Activated naive CD4-positive, alpha-beta T cell (primary cell): ENCODE measurements at places on chromosomes 11 and 22.

- DNase-seq: no peak
These were observed 25.9 kb downstream of the RAB6A start for GRCh38 chr11:73734993-73735392.

DNA sequence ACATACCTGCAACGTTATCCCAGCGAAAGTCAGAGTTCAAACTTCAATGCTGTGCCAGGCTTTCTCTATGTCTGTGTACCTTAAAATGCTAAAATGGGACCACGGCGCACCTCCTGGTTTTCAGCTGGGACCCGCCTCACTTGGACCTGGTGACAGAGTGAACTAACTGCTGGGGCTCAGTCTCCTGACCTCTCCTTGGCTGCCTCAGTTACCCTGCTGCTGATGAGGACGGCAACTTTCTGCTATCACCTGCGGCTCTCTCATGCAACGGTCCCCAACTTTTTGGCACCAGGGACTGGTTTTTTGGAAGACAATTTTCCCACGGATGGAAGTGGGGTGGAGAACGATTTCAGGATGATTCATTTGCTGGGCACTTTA lies 402.8 kb downstream of the BRD1 start:
- DNase-seq: no peak

GRCh38 chr11:35394941-35395340 lies 24.4 kb downstream of the SLC1A2 start:
- DNase-seq: no peak

DNA sequence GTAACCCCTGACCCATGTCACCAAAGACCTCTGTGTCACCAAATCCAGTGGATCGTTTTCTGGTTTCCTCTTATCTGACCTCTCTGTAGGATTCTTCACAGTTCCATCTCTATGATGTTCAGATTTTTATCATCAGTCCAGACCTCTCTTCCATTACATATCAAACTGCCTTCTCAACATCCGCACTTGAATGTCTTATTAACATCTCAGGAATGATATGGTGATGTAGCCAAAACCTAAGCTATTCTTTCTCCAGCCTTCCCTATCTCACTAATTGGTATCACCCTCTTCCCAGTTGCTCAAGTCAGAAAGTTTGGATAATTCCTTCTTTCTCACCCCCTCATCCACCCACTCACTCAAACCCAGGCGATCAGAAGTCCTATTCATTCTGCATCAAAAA lies 13.4 kb downstream of the APLNR start:
- no peak for DNase-seq

DNA sequence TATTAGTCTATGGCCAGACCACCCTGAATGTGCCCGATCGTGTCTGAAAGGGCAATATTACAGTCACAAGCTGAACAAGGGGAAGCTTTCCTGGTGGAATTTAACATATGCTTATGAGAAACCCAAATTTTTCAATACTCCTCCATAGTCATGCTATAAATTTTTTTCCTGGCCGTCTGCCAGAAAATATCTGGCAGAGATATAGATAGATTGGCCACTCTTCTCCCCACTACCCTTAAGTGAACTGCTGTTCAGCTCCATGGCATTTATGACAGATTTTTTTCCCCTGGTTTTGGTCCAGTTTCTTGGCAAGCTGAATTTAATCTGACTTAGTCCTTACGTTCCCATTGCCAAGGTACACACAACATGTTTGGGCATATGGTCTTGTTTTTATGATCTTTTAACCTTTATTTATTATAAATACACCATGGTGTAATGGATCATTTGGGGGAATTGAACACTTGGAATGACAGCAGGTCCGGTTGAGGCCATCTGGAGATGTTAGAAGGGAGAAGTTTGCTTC lies 328.5 kb downstream of the CNTN5 start:
- no peak for DNase-seq

DNA sequence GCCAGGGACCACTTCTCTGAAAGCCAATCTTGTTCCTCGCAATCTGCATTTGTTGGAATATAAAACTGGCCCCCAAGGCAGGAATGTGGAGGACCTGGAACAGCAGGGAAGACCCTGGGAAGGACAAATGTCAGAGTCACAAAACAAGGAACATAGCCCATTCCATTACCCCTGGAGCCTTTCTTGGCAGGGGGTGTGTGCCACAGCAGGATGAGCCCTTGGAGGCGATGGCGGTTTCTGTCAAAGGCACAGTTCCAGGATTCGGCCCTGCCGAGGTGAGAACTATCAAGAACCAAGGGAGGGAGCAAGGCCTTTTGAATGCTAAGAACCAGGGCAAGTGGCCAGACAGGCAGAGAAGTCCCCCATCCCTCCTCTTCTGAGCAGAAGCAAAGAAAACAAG lies 204.3 kb downstream of the TRIM29 start:
- DNase-seq: no peak

GRCh38 chr11:119337581-119338317 lies 2.9 kb downstream of the C1QTNF5 start:
- no peak for DNase-seq
